ENCODE measurements at places on chromosomes 4 and X.
A peak's percentile ranks its signal among the peaks of the same experiment; 100 is the strongest.

GRCh38 chrX:132118358-132118757, 9.5 kb downstream of the FRMD7 start:
- no peak for DNase-seq

- DNase-seq, result no peak
Observed at GRCh38 chr4:56475917-56476316, 8.5 kb downstream of the SRP72 start.

GRCh38 chrX:137187540-137187939, 153.7 kb upstream of the GPR101 start:
- no peak for DNase-seq

DNA sequence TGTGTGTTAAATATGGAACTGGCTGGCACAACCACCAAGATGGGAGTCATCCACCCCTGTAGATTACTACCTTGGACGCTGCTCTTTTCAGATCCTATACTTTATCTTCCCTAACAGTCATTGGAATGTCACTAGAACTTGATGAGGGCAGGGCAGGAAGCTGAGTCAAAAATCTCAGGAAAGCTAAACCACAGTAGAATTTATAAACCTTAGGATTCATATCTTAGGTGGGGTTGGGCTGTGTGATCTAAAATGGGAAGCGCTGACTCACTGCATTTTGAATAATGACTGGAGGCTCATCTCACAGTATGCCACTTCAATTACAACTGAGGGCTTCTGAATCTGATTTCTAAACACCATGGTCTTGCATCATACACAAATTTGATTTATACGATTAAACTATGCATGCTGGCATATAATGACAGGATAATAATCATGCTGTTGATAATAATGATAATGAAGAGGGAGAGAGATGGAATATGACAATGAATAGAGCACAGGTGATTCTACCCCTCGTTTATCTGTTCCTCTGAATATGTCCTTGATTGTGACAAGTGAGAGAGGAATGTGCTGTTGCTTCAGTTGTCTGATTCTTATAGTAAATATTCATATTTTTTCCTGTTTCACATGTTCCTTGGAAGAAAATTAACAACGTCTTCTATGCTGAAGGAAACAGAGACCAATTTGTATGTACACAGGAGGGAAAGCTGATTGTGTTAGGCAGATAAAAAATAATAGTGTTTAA, 270.3 kb upstream of the HS3ST1 start:
- no peak for DNase-seq

DNA sequence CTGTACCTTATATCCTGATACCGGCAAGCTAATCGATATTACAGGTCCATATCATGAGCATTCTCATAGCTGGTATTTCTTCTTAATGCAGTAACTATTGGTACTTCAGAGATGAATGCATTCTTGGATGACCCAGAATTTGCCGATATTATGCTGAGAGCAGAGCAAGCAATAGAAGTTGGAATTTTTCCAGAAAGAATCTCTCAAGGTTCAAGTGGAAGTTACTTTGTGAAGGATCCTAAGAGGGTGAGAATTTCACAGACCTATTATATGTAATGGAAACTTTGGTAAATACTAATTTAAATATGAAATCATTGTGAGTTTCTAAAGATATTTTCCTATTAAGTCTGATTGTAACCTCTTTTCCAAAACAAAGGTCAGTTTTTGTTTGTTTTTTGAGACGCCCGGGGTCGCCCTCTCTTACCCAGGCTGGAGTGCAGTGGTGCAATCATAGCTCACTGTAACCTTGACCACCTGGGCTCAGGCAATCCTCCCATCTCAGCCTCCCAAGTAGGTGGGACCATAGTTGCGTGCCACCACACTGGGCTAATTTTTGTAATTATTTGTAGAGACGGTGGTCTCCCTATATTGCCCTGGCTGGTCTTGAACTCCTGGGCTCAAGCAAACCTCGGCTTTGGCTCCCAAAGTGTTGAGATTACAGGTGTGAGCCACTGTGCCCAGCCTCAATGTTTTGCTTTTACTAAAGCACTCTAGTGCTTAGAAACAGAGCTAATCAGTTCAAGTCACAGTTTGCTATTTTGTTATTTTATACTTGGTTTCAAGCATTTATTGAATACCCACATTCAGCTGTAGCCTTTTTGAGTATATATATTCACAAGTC, 18.6 kb downstream of the PI4K2B start:
- DNase-seq, result no peak

DNA sequence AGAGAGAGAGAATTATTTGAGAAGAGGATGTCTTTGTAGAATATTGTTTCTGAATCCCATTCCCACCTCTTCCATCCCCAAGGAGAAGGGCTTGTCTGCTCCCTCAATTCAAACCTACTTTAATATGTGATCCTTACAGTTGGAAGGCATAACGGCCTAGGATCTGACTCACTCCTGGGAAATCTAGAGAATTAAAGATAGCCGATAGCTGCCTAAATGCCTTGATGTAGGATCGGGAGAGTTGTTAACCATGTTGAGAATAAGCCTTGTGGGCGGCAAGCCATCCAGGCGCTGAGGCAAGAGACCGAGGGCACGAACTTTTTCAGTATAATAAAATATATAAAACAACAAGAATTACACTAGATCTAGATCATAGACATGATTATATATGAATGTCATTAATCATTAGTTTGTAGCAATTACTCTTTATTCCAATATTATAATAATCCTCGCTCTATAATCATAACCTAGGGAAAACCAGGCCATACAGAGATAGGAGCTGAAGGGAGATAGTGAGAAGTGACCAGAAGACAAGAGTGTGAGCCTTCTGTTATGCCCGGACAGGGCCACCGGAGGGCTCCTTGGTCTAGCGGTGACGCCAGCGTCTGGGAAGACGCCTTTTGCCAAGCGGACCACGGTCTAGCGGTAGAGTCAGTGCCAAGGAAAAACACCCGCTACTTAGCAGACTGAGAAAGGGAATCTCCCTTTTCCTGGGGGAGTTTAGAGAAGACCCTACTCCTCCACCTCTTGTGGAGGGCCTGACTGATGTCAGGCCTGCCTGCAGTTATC, 13.5 kb downstream of the EMCN start:
- no peak for DNase-seq

- DNase-seq, result no peak
Observed at GRCh38 chr4:146514651-146515357, 6.9 kb downstream of the SLC10A7 start.

DNA sequence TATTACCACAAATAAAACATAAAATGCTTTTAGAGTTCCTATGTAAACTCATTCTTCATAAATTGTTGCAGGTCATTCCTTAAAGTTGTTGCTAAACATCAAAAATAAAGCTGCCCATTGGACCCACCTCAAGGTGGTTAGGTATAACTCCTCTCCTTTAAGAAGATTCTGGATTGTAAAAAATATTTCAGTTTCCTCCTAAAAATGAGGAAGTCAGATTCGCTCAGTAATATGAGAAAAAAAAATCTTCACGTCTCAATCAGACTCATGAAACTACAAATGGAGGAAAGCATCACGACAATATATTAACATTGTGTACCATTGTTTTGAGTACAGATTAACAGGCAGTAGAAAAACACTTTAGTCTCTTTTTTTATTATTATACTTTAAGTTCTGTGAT, 105.9 kb downstream of the DDX60 start:
- DNase-seq, result no peak

GRCh38 chrX:48957477-48957826, at the start of gene OTUD5:
Gene OTUD5, minus strand, starts transcription at chrX:48957607. Its CDS starts 37 bp downstream, at chrX:48957570.
- DNase-seq, result peak; percentile 56

DNA sequence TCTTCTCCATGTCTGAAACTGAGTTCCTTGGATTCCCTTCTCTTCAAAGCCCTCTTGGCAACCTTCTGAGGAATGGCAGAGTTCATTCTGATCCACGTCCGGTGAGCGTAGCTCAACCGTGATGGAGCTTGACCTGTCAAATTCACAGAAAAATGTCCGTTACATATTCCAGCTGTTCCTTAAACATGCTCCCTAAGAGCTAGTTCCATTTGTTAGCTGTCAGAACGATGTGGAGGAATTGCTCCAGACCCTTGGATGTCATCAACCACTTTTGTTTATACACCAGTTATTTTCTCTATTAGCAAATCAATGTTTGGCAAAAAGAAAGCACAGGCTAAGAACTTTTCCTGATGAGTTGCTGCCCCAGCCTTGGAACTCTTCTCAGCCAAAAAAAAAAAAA, 50.1 kb downstream of the NHS start:
- no peak for DNase-seq

GRCh38 chr4:54495091-54495490, 162.7 kb upstream of the KIT start:
- no peak for DNase-seq

DNA sequence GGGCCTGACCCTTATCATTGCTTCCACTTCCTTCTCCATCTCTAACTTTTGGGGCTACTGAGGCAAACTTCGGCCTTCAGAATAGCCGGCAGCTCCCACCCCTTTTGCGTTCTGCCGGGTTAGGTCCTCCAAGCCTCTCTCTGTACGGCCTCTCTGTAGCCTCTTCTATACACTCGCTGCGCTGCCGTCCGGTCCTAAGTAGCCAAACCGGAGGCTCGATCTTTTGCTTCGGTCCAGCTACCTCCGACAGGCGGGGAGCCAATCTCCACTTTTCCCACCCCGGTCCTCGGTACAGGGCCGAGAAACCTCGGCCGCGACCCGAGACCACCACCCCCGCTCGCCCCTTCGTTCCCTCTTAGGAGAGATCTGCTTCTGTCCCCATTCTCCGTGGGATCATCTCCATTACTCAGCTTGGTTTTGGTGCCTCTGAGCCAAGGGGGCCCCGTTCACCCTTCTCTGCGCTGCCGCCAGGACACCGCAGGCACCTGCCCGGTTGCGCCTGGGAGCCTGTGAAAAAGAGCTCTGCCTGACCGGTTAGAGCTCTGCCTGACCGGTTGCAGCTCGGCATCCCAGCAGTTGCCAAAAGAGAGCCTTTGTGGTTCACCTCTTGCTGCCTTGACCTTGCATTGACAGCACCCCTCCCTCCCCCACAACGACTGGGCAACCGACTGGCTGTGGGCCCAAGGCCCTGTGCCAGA, 1.0 kb upstream of the HTR2C start:
- DNase-seq, result no peak

GRCh38 chr4:57488366-57489162, 378.4 kb upstream of the IGFBP7 start:
- DNase-seq, result no peak

All from stimulated activated CD4-positive, alpha-beta T cell treated with anti-CD3 and anti-CD28 coated beads, Interleukin-2, amount 100 ng/mL, for 4 hours (primary cell).